ENCODE measurements at places on chromosomes 11 and 22.

GRCh38 chr11:62144641-62145255 is 20.9 kb downstream of the INCENP start:
- no peak for DNase-seq

GRCh38 chr11:74311352-74311926 is at the start of gene P4HA3:
TSS of gene P4HA3 (minus strand) at chr11:74311640. CDS start at chr11:74311611, 29 bp downstream.
- DNase-seq, result peak; percentile 57

GRCh38 chr11:64146036-64146955 is 19.6 kb downstream of the MACROD1 start:
- peak; percentile 59 for DNase-seq

- no peak for DNase-seq
These were observed 13.1 kb upstream of the CENATAC start for GRCh38 chr11:118984825-118985224.

GRCh38 chr11:120714438-120714837 is 202.9 kb downstream of the GRIK4 start:
- DNase-seq, result no peak

DNA sequence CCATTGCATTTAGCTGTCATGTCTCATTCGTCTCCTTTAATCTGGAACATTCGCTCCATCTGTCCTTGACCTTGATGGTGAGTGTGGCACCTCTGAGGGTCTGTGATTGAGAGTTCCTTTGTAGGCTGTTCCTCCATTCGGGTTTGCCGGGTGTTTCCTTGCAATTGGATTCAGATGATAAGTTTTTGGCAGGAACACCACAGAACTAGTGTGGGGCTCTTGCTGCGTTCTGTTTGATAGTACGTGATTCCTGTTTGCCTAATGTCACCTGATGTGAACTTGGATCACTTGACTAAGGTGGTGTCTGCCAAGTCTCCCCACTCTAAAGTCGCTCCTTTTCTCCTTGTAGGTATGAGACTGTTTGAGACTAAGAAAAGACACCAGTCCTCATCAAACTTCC is 109.7 kb upstream of the TMEM45B start:
- no peak for DNase-seq

GRCh38 chr11:3836903-3837302 is 3.9 kb downstream of the RHOG start:
- DNase-seq, result peak; percentile 52

DNA sequence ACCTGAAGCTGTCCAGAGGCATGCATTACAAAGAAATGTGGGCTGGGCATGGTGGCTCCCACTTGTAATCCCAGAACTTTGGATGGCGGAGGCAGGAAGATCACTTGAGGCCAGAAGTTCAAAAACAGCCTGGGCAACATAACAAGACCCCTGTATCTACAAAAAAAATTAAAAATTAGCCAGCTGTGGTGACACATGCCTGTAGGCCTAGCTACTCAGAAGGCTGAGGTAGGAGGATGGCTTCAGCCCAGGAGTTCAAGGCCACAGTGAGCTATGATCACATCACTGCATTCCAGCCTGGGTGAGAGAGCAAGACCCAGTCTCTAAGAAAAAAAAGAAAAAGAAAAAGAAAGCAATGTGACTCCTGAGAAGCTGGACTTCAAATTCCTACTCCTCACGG is 138.5 kb upstream of the HSD17B12 start:
- no peak for DNase-seq

DNA sequence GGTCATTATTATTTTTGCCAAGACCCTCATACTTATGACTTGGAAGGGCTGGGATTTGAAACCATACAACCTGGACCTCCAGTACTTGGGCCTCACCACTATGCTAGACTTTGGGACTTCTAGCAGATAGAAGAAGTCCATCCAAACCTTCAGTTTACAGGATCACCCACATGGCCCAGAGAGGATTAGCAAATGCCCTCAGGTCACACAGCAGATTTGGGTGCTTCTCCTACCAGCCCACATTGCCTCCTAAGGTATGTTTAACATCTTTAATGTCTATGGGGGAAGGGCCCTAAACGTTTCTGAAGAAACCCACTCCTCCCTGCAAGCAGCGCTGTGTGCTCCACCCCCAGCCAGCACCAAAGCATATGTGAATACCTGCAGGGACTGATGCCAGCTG is 17.5 kb upstream of the GCAT start:
- DNase-seq, result no peak

- DNase-seq, result no peak
These were observed 1236.4 kb downstream of the FAM181B start for GRCh38 chr11:81497202-81497804.
